ENCODE measurements at places on chromosomes 4 and X.
A peak's percentile ranks its signal among the peaks of the same experiment; 100 is the strongest.

DNA sequence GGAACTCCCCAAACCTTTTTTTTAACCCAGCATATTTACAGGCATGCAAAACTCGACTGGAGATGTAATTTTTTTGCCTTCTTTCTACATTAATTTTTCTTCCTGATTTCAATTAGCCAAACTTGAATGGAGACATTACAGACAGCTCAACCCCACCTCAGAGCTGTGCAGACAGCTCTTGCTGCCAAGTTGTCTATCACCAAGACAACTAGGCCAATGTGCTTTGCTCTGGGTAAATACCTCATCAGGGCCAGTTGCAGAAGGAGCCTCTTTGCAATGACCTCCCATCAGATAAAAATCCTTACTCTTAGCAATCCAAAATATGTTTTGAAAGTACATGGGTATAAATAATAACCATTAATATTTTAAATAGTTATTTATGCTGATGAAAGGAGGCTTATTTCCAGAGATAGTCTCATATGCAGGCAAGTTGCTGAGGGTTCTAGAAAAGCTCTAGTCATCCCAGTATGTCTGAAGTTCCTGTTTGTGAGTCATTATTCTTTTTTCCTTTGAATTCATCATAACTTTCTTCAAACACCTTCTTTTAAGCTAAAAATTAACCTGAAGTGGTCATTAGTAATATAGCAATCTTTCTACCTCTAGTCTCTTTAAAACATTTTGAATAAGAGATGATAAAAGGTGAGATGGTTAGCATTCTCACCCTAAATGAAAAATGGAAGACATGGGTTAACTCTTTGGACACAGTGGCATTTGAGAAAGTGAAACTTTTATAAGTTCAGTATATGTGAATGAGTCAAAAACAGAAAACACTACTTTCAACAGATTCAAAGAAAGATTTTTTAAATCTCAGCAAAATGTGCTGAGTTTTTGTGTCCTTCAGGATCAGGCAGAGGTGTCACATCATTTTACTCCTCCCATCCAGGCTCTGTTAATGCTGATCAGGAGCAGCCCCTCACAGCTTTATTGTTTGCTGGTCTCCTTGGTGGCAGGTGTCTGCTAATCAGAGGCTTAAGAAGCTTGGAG is 475.5 kb upstream of the FGF16 start:
- no peak for DNase-seq

DNA sequence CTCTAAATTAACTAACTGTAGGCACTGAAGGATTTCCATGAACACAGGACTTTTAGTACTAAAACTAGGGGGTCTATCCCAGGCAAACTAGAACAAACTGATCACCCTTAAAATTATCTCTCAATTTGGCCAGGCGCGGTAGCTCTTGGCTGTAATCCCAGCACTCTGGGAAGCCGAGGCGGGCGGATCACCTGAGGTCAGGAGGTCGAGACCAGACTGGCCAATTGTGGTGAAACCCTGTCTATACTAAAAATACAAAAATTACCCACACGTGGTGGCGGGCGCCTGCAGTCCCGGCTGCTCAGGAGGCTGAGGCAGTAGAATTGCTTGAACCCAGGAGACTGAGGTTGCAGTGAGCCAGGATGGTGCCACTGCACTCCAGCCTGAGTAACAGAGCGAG is 436.6 kb downstream of the RPA4 start:
- no peak for DNase-seq

- DNase-seq: no peak
Observed at GRCh38 chr4:76246025-76246424, 5.5 kb upstream of the FAM47E start.

- no peak for DNase-seq
Observed at GRCh38 chr4:160161026-160161425, 1058.1 kb downstream of the RAPGEF2 start.

DNA sequence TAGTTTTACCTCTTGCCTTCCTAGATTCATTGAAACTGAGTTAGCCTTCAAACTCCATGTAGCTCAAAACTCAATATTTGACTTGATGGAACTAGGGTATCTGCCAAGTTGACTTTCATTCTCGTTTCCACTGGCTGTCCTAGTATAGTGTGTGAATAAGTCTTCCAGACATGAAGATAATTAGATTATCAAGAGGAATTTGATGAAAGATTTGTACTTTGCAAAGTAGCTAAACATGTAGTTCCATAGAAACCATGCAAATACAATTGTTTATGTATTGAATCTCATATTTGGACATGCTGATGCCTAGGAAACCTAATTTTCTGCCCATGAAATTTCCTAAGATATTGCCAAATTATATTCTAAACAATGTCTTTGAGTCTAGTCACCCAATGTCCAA is 297.5 kb downstream of the ARHGAP24 start:
- no peak for DNase-seq

- no peak for DNase-seq
Observed at GRCh38 chr4:75065909-75066308, 133.0 kb downstream of the PARM1 start.

- peak; percentile 22 for DNase-seq
Observed at GRCh38 chrX:19721726-19722370, 165.6 kb downstream of the SH3KBP1 start.

DNA sequence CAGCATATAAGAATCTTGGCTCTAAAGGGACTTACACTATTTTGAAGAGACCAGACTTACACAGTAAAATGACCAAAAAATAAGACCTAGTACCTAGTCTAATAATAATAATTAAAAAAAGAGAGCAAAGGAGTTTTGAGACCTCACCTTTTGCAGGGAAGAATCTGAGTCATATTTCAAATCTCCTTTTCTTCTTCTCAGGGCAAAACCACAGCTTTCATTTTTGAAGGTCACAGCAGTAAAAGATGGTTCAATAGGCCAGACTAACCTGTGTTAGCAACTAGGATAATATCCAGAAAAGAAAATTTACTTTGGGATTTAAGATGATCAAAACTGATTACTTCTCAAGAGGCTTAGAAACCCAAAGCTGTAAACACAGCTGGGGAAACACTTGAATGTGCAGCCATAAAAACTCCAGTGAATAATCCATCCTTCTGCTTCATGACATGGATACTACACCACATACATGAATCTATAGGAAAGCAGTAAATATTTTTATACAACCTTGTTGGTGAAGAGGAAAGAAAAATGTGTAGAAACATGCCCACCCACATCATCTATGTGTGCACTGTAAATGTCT is 25.9 kb upstream of the LNX1 start:
- no peak for DNase-seq

GRCh38 chr4:42396752-42397634 is at the start of gene SHISA3:
SHISA3 (plus strand) TSS chr4:42397488; CDS start chr4:42398057, 569 bp downstream.
- no peak for DNase-seq

Data from GM04503 (cell line).